ENCODE measurements at places on chromosomes 4 and X.

GRCh38 chr4:159592898-159593556 lies 490.1 kb downstream of the RAPGEF2 start:
- no peak for DNase-seq

DNA sequence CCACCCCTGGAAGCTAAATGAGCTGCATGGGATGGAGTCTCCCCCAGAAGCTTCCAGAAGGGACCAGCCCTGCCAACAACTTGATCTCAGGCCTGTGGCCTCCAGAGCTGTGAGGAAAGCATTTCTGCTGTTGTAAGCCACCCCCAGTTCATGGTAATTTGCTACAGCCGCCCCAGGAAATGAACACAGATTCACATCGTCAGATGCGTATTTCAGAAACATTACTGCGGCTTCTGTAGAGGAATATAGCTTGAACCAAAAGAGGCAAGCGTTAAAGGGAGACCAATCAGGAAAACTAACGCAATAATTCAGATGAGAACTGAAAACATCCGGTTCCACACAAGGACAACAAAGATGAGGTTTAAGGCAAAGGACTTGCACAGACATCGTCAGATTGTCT lies 128.4 kb upstream of the TBL1X start:
- DNase-seq: no peak

GRCh38 chrX:101415180-101416145 lies 7.4 kb downstream of the HNRNPH2 start:
- no peak for DNase-seq

DNA sequence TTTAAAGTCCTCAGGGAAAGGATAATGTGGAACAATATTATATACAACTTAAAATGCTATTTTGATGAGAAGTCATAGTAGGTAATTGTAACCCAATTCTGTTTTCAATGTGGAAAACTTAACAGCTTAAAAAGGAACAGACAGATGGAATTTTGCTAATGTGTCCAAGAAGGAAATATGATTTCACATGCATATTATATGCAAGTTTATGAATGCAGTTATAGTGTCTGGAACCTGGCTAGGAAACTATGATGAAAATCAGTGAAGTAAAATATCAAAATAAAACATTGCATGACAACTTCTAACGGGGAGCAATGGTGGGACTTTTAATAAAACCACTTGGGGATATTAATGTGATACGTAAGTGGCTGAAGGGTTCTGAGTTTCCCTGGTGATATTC lies 152.6 kb upstream of the HAND2 start:
- no peak for DNase-seq

DNA sequence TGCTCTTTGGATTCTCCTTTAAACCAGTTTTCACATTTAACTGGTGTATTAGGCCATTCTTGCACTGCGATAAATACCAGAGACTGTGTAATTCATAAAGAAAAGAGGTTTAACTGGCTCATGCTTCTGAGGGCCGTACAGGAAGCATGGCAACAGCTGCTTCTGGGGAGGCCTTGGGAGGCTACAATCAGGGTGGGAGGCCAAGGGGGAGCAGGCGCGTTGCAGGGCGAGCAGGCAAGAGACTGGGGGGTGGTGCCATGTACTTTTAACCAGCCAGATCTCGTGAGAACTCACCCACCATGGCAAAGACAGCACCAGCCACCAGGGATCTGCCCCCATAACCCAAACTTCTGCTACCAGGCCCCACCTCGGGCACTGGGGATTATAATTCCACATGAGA lies 38.1 kb downstream of the RNF212 start:
- DNase-seq: no peak

DNA sequence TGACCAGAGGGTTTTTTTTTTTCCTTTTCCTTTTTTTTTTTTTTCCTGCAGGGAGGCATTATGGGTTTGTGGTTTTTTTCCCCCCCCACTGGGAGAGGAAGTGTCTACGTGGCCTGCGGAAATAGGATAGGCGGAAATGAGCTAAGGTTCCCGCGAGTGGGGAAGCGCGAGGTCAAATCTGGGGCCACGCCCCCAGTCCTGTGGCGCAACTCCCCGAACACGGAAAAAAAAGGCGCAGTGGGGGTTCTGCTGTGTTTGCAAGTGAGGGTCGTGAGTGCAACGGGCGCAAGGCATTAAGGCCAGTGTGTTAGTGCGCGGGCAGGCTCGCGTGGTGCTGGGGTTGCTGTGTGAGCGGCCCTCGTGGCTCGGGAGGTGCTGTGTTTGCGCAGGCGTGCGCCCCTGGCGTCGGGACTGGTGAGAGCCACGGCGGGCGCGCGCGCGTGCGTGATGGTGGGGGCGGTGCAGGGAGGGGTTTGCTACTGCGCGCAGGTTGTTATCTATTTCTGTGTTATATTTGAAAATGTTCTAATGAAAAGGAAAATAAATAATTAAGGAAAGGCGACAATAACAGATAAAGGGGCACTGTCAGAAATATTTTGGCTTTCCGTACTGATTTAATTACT lies 685 bp upstream of the MORF4L2 start:
- peak; percentile 80 for DNase-seq

Measured in stimulated activated CD8-positive, alpha-beta memory T cell treated with anti-CD3 and anti-CD28 coated beads, Interleukin-7, amount 100 ng/mL, for 4 hours (primary cell).